ENCODE measurements at places on chromosomes 4 and X. TPM values are rescaled to one million over a fixed set of nuclear protein-coding genes. Genes with fewer than 3 reads are reported as not detected.
A peak's percentile ranks its signal among the peaks of the same experiment; 100 is the strongest.

GRCh38 chr4:9927341-9928007 lies 93.8 kb downstream of the SLC2A9 start:
- DNase-seq: no peak

Gene SUPT20HL2
- total RNA-seq: not detected

DNA sequence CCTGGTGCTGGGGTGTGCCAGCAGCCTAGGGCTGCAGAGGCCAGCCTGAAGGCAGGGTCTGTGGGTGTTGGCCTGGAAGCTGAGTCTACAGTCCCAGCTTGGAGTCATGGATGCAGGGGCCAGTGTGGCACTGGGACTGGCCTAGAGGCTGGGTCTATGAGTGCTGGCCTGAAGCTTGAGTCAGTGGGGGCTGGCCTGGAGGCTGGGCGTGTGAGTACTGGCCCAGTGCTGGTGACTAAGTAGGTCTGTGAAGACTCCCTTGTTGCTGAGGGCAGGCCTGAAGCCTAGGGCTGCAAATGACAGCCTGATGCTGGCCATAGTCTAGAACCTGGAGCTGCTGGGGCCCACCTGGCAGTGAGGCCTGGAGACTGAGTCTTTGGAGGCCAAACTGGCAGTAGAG lies 31.3 kb upstream of the ALG13 start:
- no peak for DNase-seq

- DNase-seq: no peak
These were observed 51.8 kb downstream of the CHRDL1 start for GRCh38 chrX:110743679-110744340.

- no peak for DNase-seq
These were observed 116.1 kb downstream of the CNKSR2 start for GRCh38 chrX:21490341-21490740.

- DNase-seq: no peak
These were observed 94.7 kb upstream of the PUDP start for GRCh38 chrX:7242613-7243012.

Gene SSX2
- total RNA-seq: not detected

DNA sequence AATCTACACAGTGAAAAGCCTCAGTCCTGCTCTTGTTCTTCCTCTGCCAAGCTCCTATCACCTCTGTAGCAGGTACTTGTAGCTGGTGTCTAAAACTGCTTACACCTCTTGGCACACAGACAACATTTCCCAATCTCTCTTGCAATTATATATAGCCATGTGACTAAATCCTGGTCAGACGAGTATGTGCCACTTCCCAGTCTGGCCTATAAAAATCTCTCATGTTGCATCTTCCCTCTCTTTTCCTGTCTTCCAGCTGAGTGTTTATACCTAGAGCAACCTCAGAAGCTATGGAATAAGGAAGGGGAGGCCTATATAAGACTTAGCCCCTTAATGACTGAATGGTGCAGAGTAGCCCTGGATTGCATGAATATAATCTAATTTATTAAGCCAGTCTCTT lies 105.8 kb downstream of the RNF150 start:
- DNase-seq: no peak

DNA sequence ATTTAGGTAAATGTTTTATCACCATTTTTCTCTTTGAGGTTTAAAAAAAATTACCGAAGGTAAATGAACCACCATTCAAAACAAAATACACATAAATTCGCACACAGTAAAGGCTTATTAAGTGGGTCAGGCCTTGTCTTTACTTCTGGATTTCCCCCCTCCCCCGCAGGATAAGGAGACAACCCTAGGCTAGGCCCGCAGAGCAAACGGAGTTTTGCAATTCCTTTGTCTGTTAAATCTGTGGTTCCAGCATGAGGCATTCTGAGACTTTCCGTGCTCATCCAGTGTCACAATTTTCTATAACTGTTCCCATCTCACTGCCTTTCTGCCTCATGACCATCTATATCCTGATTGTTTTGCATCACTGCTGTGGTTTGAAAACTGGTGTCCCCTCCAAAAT lies 307.4 kb downstream of the DCHS2 start:
- DNase-seq: no peak

GRCh38 chr4:164368894-164369293 lies 385.0 kb upstream of the SMIM31 start:
- no peak for DNase-seq

- peak; percentile 54 for DNase-seq
These were observed 705 bp downstream of the RPS6KA3 start for GRCh38 chrX:20265726-20266681.

DNA sequence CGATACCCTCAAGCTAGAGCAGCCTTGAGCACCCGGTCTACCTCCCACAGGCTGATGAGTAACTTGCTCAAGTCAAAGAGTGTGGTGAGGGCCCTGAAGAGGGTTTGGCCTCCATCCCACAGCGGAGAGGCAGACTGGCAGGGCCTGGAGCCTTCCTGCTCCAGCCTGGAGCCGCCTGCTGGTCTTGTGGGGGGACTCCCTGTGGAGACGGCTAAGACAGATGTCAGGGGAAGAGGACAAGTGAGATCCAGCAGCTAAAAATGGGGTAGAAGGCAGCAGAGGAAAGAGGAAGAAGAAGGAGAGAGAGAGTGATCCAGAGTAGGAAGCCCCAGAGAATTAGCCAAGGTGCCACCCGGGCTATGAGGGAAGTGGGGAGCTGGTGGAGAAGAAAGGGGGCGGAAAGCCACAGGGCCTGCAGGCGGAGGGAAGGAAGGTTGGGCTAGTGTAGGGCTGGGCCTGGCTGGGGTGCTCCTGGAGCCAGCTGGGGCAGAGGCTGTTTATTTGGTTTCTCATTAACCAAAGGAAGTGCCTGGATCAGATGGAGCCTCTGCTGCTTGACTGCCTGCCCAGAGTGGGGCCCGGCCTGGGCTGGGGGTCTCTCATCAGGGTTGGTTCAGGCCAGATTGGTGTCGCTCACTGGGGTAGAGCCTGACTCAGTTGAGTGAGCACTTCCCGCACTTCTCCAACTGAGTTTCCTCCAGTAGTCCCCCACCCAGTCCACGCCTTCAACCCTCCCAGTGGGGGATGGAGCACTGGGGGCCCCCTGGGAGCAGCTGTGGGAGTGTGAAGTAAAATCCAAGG lies 14.2 kb downstream of the EFNB1 start:
- no peak for DNase-seq

DNA sequence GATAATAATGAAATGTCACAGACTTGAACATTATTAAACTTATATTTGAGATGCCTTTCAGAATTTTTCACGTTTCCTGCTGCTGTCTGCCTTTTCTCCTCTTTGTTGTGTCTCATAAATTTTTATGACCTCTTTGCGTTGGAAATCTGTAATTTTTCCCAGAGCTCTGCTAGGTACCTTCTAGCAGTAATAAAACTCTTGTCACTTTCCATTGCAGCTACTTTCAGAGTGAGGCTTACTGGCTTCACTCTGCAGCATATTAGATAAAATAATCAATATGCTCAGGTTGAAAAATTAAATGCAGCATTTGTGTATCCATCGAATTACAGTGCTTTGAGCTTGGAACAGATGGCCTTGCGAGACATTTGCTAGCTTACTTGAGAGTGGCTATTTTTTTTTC lies 689.0 kb downstream of the GRID2 start:
- DNase-seq: no peak

- DNase-seq: no peak
These were observed 14.5 kb downstream of the L1CAM start for GRCh38 chrX:153871451-153871850.

DNA sequence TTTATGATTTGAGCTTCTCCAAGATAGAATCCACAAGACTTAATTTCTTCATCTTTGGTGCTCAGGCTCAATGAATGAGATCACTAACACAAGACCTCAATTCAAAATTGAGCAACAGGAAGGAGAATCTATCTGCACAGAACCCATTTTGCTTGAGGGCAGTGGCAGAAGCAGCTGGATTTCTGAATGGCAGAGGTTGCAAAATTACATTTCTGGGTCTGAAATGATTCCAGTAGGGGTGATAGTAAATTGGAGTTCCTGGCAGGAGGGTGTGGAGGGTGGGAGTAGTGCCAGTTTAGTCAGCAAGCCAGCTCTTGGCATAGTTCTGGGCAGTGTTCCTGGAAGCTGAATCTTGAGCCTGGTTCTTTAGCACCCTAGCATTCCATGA lies 281.1 kb downstream of the SLC7A11 start:
- no peak for DNase-seq
